Colonic mucosa (tissue), 4 donors: ENCODE measurements at places on chromosomes 13 and 19.

DNA sequence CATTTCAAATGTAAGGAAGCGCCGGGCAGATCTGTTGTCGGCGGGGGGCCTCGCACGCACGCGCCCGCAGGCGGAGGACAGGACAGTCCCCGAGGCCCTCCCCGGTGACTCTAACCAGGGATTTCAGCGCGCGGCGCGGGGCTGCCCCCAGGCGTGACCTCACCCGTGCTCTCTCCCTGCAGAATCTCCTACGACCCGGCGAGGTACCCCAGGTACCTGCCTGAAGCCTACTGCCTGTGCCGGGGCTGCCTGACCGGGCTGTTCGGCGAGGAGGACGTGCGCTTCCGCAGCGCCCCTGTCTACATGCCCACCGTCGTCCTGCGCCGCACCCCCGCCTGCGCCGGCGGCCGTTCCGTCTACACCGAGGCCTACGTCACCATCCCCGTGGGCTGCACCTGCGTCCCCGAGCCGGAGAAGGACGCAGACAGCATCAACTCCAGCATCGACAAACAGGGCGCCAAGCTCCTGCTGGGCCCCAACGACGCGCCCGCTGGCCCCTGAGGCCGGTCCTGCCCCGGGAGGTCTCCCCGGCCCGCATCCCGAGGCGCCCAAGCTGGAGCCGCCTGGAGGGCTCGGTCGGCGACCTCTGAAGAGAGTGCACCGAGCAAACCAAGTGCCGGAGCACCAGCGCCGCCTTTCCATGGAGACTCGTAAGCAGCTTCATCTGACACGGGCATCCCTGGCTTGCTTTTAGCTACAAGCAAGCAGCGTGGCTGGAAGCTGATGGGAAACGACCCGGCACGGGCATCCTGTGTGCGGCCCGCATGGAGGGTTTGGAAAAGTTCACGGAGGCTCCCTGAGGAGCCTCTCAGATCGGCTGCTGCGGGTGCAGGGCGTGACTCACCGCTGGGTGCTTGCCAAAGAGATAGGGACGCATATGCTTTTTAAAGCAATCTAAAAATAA, 18.2 kb downstream of the IL17D start:
- peak; percentile 37 for DNase-seq

- no peak for DNase-seq
Measured at GRCh38 chr19:3554254-3555083, 2.9 kb downstream of the MFSD12 start.

GRCh38 chr19:31316201-31316951, 32.9 kb downstream of the TSHZ3 start:
- no peak for DNase-seq

- no peak for DNase-seq
Measured at GRCh38 chr19:48424694-48425219, 21.0 kb upstream of the GRWD1 start.

DNA sequence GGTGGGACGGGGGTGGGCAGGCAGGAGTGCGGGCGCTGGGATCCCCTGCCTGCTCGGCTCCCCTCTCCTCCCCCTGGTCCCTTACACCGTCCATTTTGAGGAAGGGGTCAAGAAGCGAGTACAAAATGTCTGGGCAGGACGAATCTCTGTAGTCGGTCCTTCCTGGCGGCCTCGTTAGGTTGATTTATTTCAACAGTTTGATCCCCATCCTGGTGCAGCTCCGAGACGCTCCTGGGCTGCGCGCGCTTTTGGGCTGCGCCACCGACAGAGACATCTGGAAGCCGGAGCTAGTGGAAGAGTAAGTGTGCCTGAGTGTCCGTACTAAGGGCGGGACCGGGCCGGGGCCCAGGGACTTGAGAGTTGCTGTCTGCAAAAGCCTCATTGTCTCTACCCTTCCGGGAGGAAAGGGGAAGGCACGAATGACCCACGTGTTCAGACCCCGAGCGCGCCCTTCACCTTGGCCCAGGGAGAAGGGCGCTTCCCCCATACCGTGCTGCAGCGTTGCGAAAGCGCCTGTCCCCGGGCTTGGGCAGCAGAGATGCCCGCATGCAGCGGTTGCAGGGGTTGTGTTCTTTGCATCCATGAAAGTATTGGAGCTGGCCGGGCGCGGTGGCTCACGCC, 1.8 kb downstream of the ZNF114 start:
- peak; percentile 32 for DNase-seq

GRCh38 chr13:60370343-60370742, 26.7 kb upstream of the TDRD3 start:
- DNase-seq = no peak

GRCh38 chr13:40534456-40534855, 132.0 kb downstream of the FOXO1 start:
- DNase-seq = no peak

- peak; percentile 86 for DNase-seq
Measured at GRCh38 chr19:48489608-48490216, 20.5 kb downstream of the CYTH2 start.

GRCh38 chr19:43678512-43679261, 8.7 kb upstream of the PLAUR start:
- no peak for DNase-seq
